ENCODE measurements at places on chromosomes 12 and 14. TPM values are rescaled to one million over a fixed set of nuclear protein-coding genes. Genes with fewer than 3 reads are reported as not detected.

Gene NTN4
- 334 TPM for total RNA-seq

Gene PRPH
- total RNA-seq: not detected

Gene FLRT2
- total RNA-seq: 531 TPM

Gene AMN
- under 0.01 TPM for total RNA-seq

Gene GLIPR1L2
- not detected for total RNA-seq

Gene LGR5
- not detected for total RNA-seq

Gene SLC7A8
- not detected for total RNA-seq

Measured in bladder microvascular endothelial cell (primary cell).